ENCODE measurements at places on chromosomes 5 and 9. TPM values are rescaled to one million over a fixed set of nuclear protein-coding genes. Genes with fewer than 3 reads are reported as not detected.
A peak's percentile ranks its signal among the peaks of the same experiment; 100 is the strongest.

GRCh38 chr5:3349704-3350565 is 245.7 kb upstream of the IRX1 start:
- no peak for DNase-seq

DNA sequence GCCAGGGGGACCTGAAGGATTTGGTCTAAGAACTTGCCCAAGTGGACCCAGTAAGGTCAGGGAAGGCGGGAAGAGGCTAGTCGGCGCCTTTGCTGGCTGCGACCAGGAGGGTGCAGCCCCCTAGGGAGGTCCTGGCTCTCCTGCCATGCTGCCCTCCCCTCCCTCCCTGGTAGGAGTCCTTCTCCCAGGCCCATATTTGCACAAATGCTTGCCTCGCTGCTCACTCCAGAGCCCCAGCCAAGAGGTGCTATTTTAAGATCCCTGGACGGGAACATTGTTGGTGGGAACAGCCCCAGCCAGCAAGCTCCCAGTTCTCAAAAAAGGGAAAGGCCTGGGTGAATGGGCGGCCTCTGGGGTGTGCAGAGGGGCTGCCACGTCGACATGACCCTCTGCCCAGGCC is 4.3 kb upstream of the IL17B start:
- DNase-seq, result no peak

GRCh38 chr9:123359546-123359945 is 3.5 kb downstream of the CRB2 start:
- no peak for DNase-seq

- peak; percentile 85 for DNase-seq
Measured at GRCh38 chr9:4762108-4762885, 21.3 kb upstream of the AK3 start.

GRCh38 chr5:13464532-13465193 is 479.8 kb downstream of the DNAH5 start:
- no peak for DNase-seq

GRCh38 chr5:1782385-1783215 is 17.0 kb downstream of the MRPL36 start:
- no peak for DNase-seq

The GPSM1 gene
- total RNA-seq, result 15.5 TPM

- no peak for DNase-seq
Measured at GRCh38 chr9:95515272-95516113, 1.3 kb downstream of the PTCH1 start.

DNA sequence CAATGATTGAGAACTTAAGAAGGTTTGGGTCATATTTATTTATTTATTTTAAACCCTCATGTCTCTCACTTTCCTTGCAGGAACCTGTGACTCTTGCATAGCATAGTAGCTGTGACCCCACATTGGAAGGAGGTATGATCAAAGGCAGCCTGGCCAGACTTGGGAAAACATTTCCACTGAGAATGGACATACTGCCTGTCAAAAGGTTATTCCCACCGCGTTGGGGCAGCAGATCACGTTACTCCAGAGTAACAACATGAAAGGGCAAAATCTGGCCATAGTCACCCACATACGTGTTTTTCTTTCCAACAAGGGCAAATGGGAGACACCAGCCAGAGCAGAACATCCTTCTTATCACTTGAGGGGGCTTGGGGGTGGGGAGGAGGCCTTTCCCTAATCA is 95.7 kb downstream of the ARL15 start:
- no peak for DNase-seq

GRCh38 chr9:101738566-101739183 is at the start of gene GRIN3A:
GRIN3A (minus strand) TSS chr9:101738647; CDS start chr9:101737979, 668 bp downstream.
- no peak for DNase-seq

- DNase-seq, result peak; percentile 95
Measured at GRCh38 chr5:147403651-147404640, 105.9 kb downstream of the DPYSL3 start.

The FAM81B gene
- not detected for total RNA-seq

GRCh38 chr5:142202282-142202681 is 93.7 kb downstream of the NDFIP1 start:
- peak; percentile 37 for DNase-seq

DNA sequence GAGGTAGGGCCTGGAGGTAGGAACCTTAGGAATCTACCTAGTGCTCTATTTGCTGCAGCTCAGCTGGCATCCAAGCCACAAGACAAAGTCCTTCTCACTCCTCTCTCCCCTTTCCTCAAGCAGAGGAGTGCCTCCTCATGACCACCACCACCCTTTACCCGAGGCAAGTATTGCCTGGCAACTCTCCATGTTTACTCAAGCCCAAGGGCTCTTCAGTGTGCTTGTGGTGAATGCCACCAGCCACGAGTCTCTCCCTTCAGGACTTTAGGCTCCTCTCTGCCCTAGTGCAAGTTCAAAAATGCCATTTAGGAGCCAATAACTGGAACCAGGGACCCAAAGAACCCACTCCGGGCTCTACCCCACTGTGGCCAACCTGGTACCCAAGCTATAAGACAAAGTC is 514.5 kb upstream of the RGMB start:
- no peak for DNase-seq

DNA sequence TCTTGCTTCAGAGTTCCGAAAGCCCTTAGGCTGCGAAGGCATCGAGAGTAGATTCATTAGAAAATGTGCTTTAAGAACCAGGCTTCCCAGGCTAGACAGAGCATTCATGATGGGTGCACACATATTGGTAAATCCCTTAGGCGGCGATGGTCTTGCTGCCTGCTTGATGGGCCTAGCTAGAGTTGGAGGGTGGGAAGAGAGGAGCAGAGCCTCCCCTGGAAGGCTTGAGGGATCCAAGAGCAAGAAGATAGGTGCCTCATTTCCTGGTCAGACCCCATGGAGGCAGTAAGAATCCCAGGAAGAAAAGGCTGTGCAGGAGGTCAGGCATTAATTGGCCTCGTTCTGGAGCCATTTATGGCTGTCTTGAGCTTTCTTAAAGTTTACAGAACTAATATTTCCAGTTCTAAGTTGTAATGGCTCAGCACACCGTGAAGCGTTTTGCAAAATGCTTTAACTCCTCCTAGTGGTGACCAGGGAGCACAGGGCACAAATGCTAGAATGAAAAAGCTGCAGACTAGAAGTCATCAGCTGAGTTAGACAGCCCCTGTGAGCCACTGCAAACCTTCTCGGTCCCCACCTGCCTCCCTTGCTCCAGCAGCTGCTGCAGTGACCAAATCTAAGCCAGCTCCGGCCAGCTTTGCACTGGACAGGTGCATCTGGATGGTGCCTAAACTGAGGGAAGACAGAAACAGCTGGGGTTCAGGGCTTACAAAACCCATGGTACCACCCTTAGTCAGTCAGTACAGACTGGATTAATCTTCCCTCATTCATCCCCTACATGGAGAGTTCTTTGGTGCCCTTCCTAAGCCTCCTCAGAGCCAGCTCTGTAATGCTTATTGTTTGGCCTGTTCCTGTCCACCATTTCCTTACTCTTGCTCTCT is 14.7 kb downstream of the SLC45A2 start:
- DNase-seq, result peak; percentile 35

The CTSV gene
- 1.9 TPM for total RNA-seq

The STK32A gene
- total RNA-seq, result 3.3 TPM

DNA sequence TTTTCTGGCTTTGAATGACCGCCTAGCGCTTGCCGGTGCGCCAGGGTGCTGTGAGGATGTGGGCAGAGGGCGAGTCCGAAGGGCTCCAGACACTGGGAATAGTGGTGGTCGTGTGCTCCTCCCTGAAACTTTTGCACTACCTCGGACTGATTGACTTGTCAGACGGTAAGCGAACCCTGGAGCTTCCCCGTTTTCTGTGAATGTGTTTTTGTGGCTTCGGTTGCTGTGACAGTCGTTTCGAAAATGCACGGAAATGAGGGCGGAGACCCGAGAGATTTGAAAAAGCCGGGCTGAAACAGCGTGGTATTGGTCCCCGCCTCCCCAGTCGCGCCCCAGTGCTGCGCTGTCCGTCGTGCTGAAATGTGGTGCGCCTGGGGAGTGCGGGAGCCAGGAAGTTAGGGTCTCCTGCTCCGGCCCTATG is 102.5 kb upstream of the GABRP start:
- DNase-seq, result peak; percentile 37

DNA sequence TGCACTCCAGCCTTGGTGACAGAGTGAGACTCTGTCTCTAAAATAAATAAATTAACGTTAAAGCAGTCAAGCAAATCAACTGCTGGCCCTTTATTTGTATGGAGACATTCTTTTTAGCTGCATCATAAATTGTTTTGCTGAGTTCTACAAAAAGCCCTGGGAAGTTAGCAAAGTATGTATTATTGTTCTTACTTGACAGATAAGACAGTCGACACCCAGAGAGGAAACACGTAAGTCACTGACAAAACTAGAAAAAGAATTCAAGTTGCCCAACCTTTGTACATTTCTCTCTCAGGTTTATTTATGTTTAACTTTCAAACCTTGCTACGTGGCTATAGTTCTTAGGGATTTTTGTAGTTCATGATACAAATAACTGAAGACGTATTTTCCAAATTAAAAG is 40.4 kb upstream of the MACIR start:
- DNase-seq, result peak; percentile 45

The IRX4 gene
- total RNA-seq, result 41.2 TPM

GRCh38 chr5:45692481-45692880 is 3.7 kb downstream of the HCN1 start:
- DNase-seq, result no peak

The MAPKAP1 gene
- 74.9 TPM for total RNA-seq

- no peak for DNase-seq
Measured at GRCh38 chr9:111456529-111456928, 27.7 kb downstream of the ECPAS start.

DNA sequence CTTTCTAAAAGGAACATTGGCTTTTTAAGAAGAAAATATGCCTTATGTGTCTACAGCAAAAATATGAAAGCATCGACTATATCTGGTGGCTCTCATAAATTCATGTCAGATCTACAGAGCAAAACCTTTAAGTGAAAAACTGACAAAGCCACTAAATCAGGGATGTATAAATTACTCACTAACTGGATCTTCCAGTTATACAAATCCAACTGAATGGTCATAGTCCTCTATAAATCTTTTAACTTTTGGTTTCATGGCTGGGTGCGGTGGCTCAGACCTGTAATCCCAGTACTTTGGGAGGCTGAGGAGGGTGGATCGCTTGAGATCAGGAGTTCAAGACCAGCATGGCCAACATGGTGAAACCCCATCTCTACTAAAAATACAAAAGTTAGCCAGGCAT is 29.2 kb upstream of the GZMA start:
- DNase-seq, result no peak

DNA sequence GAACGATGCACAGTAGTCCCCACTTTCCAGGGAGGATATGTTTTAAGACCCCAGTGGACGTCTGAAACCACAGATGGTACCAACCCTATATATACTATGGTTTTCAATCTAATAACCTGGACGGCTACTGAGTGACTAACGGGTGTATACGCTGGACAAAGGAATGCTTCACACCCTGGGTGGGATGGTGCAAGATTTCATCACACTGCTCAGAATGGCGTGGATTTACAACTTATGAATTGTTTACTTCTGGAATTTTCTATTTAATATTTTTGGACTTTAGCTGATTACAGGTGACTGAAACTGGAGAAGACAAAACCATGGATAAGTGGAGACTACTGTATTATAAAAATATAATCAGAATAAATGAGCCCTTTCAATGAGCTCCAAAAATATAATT is 147.6 kb upstream of the TRIM32 start:
- DNase-seq, result peak; percentile 47

DNA sequence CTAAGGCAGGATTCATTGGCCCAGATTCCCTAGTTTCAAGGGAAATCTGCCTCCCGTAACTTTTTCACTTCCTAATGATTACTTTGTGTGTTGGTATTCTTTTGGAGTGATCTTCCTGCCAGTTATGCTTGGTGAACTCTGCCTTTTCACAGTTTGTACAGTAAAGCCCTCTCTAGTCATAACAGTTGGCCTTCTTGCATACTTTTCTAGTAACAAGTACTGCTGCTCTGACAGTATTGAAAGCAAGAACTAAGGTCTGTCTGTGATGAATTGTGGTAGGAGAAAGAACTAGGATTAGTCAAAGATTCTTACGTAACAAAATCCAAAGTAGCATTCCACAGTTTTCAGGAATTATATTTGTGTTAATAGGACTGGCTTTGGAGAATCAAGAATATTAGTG is 1457.2 kb upstream of the WWC1 start:
- no peak for DNase-seq

DNA sequence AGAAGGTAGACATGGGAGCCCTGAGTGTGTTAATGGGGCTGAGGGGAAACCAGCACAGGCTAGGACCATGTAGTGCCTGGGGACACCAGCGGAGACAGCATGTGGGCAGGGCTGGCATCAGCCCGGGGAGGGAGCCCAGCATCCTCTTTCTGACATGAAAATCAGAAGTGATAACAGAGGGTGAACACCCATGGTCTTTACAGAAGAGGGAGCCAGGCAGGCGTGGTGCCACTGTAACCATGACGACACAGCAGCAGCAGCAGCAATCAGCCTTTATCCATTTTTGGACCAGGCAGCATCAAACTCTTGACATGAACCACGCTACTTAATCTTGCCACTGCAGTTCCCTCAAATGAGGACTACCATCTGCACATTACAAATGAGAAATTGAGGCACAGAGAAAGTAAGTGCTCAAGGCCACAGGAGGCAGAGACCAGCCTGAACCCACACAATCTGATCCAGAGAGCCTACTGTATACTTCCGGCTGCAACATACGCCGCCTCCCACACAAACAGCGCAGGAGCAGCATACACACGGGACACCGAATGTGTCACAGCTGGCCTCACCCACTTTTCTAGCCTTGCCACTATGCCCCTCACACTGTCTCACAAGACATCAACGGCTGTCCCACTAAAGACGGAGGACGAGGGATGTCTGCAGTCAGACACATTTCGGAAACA is 23.8 kb downstream of the CAMSAP1 start:
- DNase-seq, result no peak

The TCOF1 gene
- 68.4 TPM for total RNA-seq

The MSX2 gene
- 5.6 TPM for total RNA-seq

DNA sequence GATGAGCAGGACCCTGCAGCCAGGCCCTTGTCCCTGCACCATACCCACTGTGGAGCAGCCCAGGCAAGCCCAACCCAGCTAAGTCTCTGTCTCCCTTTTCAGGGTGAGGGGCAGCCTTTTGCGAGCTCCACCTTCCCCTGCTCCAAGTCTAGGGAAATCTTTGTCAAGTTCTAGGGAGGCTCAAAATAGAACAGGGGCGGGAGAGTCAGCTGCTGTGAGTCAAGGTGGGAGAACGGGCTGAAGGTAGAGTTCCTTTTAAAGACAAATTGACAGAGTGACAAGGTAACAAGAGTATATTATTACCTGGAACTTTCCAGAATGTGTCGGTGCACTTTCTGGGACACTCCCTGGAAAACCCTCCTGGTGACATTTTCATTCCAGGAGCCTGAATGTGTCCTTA is 64.7 kb downstream of the KCNT1 start:
- no peak for DNase-seq

The BRINP1 gene
- total RNA-seq, result not detected

GRCh38 chr9:5425006-5425628 is 12.6 kb downstream of the PLGRKT start:
- DNase-seq, result peak; percentile 44

GRCh38 chr9:100352201-100352726 is 478 bp downstream of the TEX10 start:
- peak; percentile 40 for DNase-seq

DNA sequence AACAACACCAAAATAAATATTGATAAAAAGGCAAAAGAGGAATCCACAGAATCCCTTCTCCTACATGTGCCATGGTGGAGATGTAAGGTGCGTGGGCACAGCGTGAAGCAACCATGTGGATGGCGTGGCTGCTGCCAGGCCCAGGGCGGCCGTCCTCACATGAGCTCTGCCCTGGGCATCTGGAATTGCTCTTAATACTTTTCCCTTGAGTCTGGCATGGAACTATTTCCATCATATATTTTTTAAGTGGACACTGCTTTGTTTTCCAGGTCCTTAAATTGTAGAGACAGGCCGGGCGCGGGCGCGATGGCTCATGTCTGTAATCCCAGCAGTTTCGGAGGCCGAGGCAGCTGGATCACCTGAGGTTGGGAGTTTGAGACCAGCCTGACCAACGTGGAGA is 349.3 kb downstream of the IRX1 start:
- DNase-seq, result no peak
